Stimulated activated CD4-positive, alpha-beta T cell treated with anti-CD3 and anti-CD28 coated beads, Interleukin-15, amount 100 ng/mL, for 1 hour (primary cell): ENCODE measurements at places on chromosomes 2 and 18.

DNA sequence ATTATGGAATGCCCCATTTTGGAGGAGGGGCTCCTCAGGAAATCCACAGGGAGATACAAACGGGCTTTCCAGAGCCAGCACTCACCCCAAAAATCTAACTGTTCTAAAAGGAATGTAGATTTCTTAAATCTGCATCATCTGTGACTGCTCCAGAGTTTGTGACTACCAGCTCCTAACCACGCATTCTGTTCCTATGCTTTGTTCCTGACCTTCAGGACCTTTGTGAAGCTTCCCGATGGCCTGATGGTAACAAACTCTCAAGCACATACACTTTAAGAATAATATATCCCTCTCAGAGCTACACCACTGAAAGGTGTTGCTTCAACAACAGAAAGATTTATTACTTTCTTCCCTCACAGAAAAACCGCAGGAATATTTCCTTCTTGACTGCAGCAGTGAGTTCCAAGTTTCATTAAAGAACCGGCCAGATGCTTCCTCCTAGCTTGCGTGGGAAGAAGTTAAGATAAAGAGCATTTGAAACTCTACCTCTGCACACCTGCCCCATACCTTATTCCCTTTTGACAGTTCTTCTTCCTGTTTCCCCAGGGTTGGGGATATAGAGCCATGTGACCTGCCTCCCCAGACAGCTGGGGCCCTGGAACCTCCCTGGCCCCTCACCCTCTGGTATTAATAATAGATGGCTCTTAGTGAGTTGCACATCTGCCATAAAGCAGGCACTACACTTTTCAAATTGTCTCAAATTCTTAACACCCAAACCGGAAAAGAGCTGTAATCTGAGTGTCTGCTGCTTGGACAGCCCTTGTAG is 40.2 kb upstream of the EML4 start:
- no peak for DNase-seq

DNA sequence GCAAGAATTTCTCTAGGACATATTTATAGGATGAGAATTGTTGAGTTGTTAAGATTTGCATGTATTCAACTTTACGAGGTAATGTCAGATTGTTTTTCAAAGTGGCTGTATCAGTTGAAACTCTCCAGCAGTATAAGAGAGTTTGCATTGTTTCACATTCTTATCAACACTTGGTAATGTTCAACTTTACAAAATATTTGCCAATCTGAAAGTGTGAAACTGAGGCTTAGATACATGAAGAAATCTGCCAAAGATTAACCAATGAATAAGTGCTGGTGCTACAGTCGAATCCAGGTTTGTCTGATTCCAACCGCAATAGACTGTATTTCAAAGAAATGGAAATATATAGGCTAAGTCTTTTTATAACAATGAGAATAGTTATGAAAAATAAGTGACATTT is 117.0 kb downstream of the EHBP1 start:
- DNase-seq, result no peak

DNA sequence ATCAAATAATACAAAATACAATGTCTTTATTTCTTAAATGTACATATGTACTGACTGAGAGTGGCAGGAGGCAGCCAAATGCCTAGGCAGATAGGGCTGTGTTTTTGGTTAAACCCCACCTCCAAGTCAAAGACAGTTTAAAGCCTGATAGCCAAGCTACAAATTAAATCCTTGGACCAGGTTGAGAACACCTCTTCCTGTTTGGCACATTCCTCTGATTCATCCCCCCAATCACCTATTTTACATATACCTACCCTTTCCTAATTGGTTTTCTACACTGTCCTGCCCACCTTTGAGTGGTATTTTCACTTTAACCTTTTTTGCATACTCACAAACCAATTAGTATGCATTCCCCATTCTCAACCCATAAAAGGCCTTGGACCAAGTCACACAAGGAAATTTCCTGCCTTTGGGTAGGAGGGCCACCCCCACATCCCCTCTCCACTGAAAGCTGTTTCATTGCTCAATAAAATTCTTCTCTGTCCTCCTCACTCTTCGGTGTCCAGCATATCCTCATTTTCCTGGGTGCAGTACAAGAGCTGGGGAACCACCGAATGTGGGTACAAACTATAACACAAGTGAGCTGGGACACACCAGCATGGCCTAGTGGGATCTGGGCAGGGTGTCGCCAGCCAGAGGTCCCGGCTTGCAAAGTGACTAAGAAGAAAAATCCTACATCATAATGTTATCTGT is 149.1 kb downstream of the UBE2E3 start:
- no peak for DNase-seq

GRCh38 chr2:28227498-28227897 is 165.2 kb upstream of the FOSL2 start:
- no peak for DNase-seq

DNA sequence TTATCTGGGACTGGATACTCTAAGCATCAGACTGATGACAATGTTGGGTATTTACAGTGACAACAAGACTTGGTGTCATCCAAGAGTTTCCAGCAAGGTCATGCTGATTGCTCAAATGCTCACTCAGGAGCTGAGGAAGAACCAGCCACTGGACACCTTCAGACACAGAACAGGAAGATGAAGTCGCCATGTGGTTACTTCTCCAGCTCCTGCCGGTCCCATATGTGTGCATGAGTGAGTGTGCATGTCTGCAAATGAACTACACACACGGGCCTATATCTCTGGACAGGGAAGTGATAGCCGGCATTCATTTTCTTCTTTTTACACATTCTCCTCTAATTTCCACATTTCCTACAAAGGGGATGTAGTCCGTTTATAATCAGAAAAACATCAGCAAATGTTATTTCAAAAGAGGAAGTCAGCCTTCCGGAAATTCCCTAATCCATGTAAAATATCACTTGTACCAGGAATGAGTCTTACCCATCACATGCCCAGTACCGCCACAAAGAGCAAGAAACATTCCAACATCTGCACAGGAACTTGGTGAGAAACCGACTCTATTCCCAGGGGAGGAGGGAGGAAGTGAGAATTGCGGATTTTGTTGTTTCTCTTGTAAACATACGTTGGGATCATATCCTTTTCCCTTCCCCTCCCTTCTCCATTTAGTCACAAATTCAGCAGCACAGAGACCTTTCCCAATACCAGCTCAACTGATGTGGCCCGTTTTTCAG is 10.8 kb downstream of the RFX8 start:
- no peak for DNase-seq

DNA sequence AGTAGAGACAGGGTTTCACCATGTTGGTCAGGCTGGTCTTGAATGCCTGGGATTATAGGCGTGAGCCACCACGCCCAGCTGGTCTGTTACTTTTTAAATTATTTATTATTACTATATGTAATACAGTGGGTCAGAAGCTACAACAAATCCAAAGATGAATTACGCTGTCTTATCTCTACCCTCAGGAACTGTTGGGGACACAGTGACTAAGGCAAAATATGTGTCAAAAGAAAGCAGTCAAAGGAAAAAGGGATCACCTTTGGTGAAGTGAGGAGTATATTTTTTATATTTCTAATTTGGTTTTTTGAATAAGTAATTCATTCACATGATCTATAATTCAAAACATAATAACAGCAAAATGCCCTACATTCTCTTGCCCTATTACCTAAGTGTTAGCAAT is 4.7 kb downstream of the CREB1 start:
- DNase-seq, result no peak
